ENCODE measurements at places on chromosomes 11 and 22.

DNA sequence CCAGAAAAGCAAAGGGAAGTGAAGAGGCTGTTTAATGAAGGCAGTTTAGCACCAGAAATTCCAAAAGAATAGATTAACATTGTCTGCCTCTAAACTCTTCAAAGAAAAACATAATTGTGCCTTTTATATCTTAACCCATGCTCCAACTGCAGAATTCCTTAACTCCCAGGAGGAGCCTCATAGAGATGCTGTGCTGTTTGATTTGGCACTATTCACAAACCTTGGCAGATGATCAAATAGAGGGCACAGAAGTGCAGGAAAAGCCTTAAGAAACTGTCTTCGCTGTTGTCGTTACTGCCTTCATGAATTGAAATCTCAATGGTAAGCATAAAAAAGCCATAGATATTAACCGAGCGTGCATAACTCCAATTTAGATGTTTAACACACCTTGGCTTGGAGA, 124.1 kb upstream of the MPPED2 start:
- no peaks in the 10 kb centered on the region for H3K36me3 ChIP-seq
- H3K4me3 ChIP-seq: no peak overlapping the region
- H3K27me3 ChIP-seq: no peaks in the 10 kb centered on the region

DNA sequence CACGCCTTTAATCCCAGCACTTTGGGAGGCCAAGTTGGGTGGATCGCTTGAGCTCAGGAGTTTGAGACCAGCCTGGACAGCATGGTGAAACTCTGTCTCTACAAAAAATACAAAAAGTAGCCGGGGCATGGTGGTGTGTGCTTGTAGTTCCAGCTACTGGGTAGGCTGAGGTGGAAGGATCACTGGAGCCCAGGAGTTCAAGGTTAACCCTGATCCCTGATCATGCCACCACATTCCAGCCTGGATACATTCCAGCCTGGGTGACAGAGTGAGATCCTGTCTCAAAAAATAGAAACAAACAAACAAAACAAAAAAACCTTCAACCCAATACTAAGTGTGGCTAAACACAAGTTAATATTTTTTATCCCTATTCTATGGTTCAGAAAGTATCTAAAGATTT, 66.4 kb upstream of the CLNS1A start:
- DNase-seq: no peak
- peaks cover 32% of the 10 kb centered on the region for H3K36me3 ChIP-seq
- H3K27me3 ChIP-seq: no peaks in the 10 kb centered on the region
- H3K27ac ChIP-seq: no peak overlapping the region
- H3K4me1 ChIP-seq: no peaks in the 10 kb centered on the region

- H3K27me3 ChIP-seq: peaks cover 9% of the 10 kb centered on the region
- no peak overlapping the region for H3K4me3 ChIP-seq
- peaks cover 13% of the 10 kb centered on the region for H3K4me1 ChIP-seq
- no peaks in the 10 kb centered on the region for H3K36me3 ChIP-seq
- no peak overlapping the region for H3K27ac ChIP-seq
Observed at GRCh38 chr11:119901657-119902577, 172.9 kb upstream of the NECTIN1 start.

DNA sequence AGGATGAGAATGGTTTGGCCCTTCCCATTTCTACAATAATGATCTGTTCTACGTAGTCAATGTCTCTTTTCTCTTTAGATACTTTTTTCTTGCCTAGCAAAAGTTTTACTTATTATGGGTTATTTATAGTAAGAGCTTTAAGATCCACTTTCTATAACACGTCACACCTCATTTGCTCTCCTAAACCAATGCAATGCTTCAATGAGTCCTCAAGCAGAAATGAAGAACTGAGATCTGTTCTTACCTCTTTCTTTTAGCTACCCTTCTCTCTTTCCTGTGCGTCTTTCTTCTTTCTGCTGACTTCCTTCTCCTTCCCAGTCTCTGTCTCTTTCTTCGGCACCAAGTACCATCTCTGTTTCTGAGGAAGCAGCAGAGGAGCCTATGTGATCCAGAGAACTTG, 61.8 kb downstream of the SNX19 start:
- peaks cover 11% of the 10 kb centered on the region for H3K27me3 ChIP-seq
- no peak overlapping the region for H3K27ac ChIP-seq
- DNase-seq: no peak
- no peak overlapping the region for H3K4me3 ChIP-seq

GRCh38 chr11:22711071-22711770, 44.8 kb downstream of the GAS2 start:
- H3K27ac ChIP-seq: peak overlapping the region; percentile 12
- H3K4me3 ChIP-seq: no peak overlapping the region
- no peaks in the 10 kb centered on the region for H3K27me3 ChIP-seq
- no peaks in the 10 kb centered on the region for H3K36me3 ChIP-seq

DNA sequence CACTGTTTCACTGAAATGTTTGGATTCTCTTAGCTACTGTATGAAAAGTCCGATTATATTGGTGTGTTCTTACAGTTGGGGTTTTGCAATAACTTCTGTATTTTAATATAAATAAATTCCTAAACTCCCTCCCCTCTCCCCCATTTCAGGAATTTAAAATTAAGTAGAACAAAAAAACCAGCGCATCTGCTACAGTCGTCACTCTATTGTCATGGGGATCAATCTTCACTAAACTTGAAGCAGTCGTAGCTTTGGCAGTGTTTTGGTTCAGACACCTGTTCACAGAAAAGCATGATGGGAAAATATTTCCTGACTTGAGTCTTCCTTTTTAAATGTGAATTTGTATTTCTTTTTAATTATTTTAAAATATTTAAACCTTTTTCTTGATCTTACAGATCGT, 9.4 kb downstream of the PIWIL3 start:
- H3K27me3 ChIP-seq: no peaks in the 10 kb centered on the region
- DNase-seq: no peak
- H3K36me3 ChIP-seq: no peaks in the 10 kb centered on the region
- H3K27ac ChIP-seq: no peak overlapping the region
- H3K4me1 ChIP-seq: no peaks in the 10 kb centered on the region
- H3K4me3 ChIP-seq: no peak overlapping the region

- H3K4me3 ChIP-seq: no peak overlapping the region
- no peaks in the 10 kb centered on the region for H3K27me3 ChIP-seq
- H3K4me1 ChIP-seq: peaks cover 10% of the 10 kb centered on the region
- H3K27ac ChIP-seq: no peak overlapping the region
- no peak for DNase-seq
Observed at GRCh38 chr11:67308031-67308866, 4.9 kb downstream of the SSH3 start.

DNA sequence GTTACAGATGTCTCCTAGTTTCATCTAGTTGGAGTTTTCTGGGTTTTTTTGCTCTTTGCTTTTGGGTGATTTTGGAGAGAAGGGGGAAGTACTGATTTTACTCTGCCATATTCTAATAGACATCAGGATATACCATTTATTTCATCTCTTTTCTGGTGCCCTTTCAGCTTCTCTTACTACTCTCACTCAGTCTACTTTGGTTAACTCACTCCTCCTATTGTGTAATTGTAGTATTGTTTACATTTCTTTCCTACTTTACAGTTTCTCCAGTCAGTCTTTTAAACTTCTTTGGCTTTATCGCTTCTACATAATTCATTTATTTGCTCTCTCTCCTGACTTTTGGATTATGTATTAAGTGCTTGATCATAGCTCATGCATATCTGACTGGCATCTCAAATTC, 6.5 kb downstream of the ANKRD42 start:
- no peak for DNase-seq
- no peak overlapping the region for H3K4me3 ChIP-seq
- H3K4me1 ChIP-seq: peaks cover 14% of the 10 kb centered on the region
- no peak overlapping the region for H3K27ac ChIP-seq
- no peaks in the 10 kb centered on the region for H3K27me3 ChIP-seq

DNA sequence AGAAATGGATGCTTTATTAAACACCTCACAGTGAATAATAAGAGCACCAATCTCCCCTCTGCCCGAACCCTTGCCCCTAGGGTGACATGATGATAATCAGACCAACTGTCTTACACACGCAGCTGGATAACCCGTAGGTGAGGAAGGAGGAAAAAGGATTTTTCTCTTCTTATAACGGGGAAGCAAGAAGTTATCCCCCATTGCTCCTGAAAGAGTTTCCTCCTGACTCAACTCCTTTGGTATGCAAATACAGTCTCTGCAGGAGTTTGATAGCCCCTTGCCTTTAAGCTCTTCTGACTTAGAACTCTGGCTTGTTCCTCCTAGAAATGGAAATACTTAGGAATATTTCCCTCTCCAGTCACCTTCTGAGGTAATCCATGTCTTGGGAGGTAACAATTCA, 455.8 kb downstream of the TMEM135 start:
- no peaks in the 10 kb centered on the region for H3K4me1 ChIP-seq
- peaks cover 3% of the 10 kb centered on the region for H3K27me3 ChIP-seq
- H3K36me3 ChIP-seq: no peaks in the 10 kb centered on the region
